ENCODE measurements at places on chromosomes 12 and 14.

DNA sequence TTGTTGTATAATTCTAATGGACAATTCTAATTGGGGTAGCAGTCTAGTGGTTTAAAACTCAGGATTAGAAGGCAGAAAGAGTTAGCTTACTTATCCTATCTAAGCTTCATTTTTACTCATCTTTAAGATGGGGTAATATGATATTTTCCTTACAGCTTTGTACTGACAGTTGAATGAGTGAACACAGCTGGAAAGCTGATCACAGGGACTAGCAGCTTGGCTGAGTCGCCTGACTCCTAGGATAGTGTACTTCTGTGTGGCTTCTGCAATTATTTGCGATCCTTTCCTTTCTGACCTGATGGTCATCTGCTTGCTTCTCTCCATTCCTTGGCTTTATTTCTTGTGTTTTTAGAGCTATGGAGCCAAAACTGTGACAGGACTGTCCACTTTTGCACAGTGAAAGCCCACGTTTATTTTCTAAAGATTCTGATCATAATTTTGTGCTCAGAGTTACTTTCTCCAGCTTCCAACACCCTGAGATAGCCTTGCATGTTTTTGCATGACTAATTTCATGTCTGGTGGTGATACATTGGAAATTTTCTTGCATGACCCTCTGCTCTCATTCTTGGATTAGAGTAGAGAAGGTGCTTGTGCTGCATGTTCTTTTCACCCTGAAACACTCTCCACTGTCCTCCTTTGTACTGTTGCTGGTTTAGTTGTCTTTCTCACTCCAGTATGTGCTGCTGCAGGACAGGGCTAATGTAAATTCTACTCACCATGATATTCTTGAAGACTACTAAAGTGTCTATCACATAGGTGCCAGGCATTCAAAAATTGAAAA lies 377.0 kb upstream of the ATP2B1 start:
- DNase-seq = no peak

GRCh38 chr14:90362558-90362896 lies 30.8 kb upstream of the NRDE2 start:
- DNase-seq = no peak

- no peak for DNase-seq
Measured at GRCh38 chr12:70982286-70982685, 61.7 kb upstream of the PTPRR start.

DNA sequence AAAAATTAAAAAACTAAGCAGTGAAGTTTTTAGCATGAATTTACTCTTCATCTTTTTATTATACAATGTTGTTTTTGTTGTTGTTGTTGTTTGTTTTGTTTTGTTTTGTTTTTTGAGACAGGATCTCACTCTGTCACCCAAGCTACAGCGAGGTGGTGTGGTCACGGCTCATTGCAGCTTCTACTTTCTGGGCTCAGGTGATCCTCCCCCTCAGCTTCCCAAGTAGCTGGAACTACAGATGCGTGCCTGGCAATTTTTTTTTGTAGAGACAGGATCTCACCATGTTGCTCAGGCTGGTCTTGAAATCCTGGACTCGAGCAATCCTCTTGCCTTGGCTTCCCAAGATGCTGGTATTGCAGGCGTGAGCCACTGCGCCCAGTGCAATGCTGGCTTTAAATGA lies 11.3 kb downstream of the PPFIBP1 start:
- DNase-seq = no peak

GRCh38 chr12:121059031-121059898 lies 20.2 kb upstream of the OASL start:
- no peak for DNase-seq

GRCh38 chr12:110796952-110797351 lies 49.8 kb upstream of the CCDC63 start:
- no peak for DNase-seq

- no peak for DNase-seq
Measured at GRCh38 chr12:104003596-104003995, 37.9 kb downstream of the TDG start.

GRCh38 chr14:22982477-22983245 lies at the start of gene AJUBA:
AJUBA (minus strand) TSS chr14:22982551; CDS start chr14:22982266, 285 bp downstream.
- peak; percentile 54 for DNase-seq

DNA sequence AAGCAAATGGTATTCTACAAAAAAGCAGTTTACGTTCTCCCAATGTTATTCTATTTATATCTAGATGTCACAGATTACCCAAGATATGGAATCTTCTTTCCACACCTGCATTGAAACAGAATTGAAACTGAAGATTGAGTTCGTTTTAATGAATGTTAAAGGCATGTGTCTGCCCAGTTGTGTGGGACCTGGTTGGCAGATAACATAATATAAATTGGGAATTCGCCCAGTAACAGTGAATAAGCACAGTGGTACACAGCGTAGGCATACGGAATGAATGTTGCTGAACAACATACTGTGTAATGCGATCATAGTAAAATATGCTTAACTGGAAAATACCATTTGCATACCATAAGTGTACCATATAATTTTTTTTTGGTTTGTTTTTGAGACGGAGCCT lies 4.3 kb downstream of the KHNYN start:
- DNase-seq = no peak

DNA sequence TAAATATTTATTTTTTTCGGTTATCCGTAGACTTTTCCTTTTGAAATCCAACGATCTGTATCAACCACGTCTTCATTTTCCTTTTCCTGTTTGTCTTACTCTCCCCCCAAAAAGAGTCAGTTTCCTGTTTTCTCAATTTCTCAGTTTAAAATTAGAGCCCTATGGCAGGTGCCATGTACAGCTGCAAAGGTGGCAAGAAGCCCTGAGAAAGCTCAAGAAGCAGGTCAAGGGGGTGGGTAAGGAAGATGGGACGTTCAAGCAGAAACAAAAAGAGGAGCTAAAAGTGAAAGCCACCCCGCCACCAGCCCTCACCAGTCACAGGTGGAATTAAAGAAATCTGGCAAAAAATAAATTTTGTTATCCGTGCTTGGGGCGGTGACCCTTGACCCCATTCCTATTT lies 26.7 kb downstream of the SLC35E3 start:
- DNase-seq = no peak

- no peak for DNase-seq
Measured at GRCh38 chr14:41280745-41281144, 325.9 kb upstream of the LRFN5 start.

GRCh38 chr12:73180734-73181133 lies 908.6 kb downstream of the TRHDE start:
- no peak for DNase-seq

- DNase-seq = no peak
Measured at GRCh38 chr12:41606468-41607445, 418.6 kb downstream of the PDZRN4 start.

DNA sequence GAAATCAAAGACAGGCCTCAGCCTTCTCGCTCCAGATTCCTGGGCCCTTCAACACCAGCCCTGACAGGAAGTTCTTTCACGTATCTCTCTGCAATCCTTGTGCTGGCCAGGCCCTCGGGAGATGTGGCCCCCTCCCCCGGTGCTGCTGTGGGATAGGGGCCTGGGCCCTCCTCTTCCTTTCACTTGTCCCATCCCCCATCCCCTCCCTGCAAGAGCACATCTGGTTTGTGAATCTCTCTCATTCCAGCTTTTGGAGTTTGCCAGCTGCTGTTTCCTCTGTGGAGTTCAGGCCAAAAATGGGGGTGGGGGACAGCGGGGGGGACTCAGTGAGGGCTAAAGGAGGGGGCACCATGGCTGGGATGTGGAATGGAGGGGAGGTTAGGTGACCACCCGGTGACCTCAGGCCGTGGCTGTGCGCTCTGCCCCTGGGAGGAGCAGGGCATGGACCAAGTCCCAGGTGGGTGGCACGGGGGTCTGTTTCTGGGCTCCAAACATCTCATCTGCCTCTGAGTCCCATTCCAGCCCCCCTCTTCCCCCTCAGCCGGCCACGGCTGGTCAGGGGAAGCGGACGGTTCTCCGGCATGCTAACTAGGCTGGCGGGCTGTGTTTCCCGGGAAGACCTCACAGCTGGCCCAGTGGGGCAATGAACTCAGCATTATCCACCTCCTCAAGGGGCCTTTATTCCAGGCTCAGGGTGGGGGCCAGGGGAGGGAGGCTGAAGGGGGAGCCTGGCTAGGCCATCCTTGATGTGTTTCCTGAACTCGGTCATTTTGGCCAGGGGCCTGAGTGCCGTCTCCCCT lies 7.4 kb downstream of the LRP1 start:
- no peak for DNase-seq

- no peak for DNase-seq
Measured at GRCh38 chr12:5267603-5268423, 164.1 kb upstream of the NTF3 start.

GRCh38 chr12:130634866-130635265 lies 81.2 kb downstream of the RIMBP2 start:
- DNase-seq = no peak

DNA sequence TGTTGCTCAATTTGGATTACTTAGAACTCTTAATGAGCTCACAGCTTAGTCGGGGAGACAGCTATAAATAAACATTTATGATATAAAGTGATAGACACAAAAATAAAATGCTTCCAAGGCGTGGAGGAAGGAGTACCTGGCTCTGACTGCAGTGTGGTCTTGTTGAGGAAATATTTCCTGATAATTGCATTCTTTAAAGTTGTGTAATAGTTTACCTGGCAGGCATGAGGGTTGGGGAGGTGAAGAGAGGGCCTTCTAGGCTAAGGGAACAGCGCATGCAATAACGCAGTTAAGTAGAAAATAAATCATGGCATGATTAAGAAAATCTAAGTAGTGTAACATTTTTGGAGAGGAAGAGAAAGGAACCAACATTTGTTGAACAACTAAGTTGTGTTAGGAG lies 260.5 kb upstream of the ATP2B1 start:
- DNase-seq = no peak

- no peak for DNase-seq
Measured at GRCh38 chr14:68770051-68770450, 22.8 kb downstream of the ZFP36L1 start.

DNA sequence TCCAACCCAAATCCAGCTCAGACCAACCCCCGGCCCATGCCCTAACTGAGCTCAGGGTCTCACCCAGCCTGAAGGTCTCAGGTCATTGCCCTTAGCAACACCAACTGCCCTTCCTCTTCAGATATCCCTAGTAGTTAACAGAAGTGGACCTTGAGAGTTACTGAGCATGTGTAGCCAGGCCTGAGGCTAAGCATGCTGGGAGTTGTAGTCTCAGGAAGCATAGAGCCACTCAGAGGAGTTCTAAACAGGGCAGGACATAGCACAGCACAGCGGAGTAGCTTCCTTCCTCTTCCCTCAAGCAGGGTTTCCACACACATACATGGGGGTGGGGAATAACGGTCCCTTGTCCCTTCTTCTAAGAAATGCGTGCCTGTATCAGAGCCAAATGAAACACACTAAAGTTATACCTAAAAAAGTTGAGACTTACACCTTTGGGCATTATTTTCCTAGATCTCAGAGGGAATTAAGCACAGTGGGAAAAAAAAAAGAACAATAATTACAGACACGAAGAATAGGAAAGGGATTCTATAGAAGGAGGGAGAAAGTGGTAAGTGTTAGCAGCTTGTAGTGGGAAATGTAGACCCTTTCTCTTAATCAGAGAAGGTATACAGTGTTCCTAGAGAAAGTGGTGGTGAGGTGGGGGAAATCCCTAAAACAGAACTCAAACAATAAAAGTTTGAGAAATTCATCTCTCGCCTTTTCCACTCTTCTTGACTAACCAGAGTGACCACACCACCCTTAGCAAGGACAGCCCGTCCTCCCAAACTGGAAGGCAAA lies 4.4 kb downstream of the KMT2D start:
- DNase-seq = peak; percentile 22
